ENCODE measurements at places on chromosomes 2 and 18. TPM values are rescaled to one million over a fixed set of nuclear protein-coding genes. Genes with fewer than 3 reads are reported as not detected.

GRCh38 chr2:16685340-16685715 lies 19.7 kb upstream of the CYRIA start:
- no peak overlapping the region for H3K4me3 ChIP-seq
- H3K27ac ChIP-seq: no peak overlapping the region
- no peak for DNase-seq
- no peaks in the 10 kb centered on the region for H3K4me1 ChIP-seq
- H3K36me3 ChIP-seq: no peaks in the 10 kb centered on the region
- H3K27me3 ChIP-seq: peaks cover 11% of the 10 kb centered on the region

DNA sequence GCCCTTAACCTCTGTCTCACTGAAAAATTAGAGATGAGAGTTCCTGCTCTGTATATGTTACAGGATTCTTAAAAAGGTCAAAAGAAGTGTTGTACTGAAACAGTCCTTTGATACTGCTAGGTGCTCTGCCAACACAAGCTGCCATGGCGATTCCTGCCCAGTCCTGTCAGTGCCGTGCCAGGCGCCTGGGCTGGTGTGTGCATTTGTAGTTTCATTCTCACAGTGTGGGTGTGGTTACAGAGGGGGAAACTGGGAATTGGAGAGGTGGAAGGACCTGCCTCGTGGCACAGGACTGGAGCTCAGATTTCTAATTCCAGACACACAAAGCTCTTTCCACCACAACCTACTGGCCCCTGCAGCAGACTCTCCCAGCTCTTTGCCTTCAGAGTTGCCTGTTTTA lies 122.3 kb upstream of the RAB6C start:
- no peak overlapping the region for H3K4me3 ChIP-seq
- H3K27ac ChIP-seq: no peak overlapping the region
- peaks cover 2% of the 10 kb centered on the region for H3K4me1 ChIP-seq
- DNase-seq: no peak
- H3K36me3 ChIP-seq: no peaks in the 10 kb centered on the region

DNA sequence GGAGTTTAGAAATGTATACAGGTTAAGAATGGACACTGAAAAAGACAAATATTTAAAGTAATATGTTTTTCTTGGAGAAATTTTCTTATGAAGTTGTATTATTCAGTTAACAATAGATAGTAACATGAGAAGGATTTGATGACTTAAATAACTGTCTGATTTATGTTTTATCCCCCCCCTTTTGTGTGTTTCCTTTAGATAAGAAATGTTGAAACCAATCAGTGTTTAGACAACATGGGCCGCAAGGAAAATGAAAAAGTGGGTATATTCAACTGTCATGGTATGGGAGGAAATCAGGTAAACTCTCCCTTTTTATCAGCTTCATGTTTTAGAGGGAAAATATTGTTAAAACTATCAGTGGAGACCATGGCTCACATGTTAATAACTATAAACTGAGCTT lies 289.7 kb upstream of the KCNJ3 start:
- H3K4me3 ChIP-seq: no peak overlapping the region
- no peaks in the 10 kb centered on the region for H3K27me3 ChIP-seq
- H3K36me3 ChIP-seq: no peaks in the 10 kb centered on the region
- H3K4me1 ChIP-seq: no peaks in the 10 kb centered on the region
- no peak for DNase-seq
- no peak overlapping the region for H3K27ac ChIP-seq

DNA sequence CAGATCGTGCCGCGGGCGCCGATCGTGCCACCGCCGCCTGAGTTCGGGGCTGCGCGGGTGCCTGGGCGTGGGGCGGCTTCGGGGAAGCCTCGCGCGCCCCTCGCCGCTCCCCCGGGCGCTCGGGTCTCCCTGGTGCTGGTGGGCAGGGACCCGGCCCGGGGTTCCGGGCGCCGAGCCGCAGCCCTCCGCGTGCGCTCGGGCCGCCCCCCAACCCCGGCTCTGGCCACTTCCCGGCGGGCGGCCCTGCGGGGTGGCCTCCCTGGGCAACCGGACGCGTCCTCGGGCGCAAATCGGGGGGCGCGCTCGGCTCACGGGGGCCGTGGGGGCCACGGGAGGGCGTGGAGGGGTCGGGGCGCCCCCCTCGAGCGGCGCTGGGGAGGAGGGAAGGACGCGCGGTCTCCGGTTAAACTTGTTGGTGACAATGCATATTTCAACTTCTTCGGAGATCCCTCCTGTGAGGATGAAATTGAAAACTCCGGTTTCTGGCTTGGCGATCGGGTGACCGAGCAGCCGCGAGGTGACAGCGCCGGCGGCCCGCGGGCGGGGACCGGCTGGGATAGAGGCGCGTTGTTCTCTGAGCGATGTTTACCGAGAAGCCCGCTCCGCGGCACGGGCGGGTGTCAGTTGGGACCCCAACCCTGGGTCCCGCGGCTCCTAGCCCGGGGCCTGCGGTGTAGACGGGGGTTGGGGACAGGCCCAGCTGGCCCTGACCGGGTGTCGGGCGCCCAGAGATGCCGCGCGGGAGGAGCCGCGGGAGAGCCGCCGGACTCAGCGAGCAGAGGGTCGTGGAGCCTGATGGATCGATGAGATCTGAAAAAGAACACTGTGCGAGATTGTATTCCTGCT lies 676 bp downstream of the SH3BP4 start:
- peaks cover 80% of the 10 kb centered on the region for H3K27me3 ChIP-seq
- peaks cover 1% of the 10 kb centered on the region for H3K36me3 ChIP-seq
- peak; percentile 3 for DNase-seq

- H3K4me3 ChIP-seq: no peak overlapping the region
- no peaks in the 10 kb centered on the region for H3K36me3 ChIP-seq
- H3K27ac ChIP-seq: no peak overlapping the region
These were observed 86.9 kb downstream of the VSNL1 start for GRCh38 chr2:17627434-17627833.

- H3K27ac ChIP-seq: no peak overlapping the region
- no peak for DNase-seq
- no peaks in the 10 kb centered on the region for H3K4me1 ChIP-seq
- no peaks in the 10 kb centered on the region for H3K36me3 ChIP-seq
- no peak overlapping the region for H3K4me3 ChIP-seq
These were observed 805.0 kb downstream of the CPS1 start for GRCh38 chr2:211361383-211361782.

GRCh38 chr2:60661073-60661738 lies 94.9 kb upstream of the PAPOLG start:
- H3K36me3 ChIP-seq: no peaks in the 10 kb centered on the region
- H3K4me3 ChIP-seq: no peak overlapping the region
- peaks cover 6% of the 10 kb centered on the region for H3K4me1 ChIP-seq
- DNase-seq: no peak
- H3K27ac ChIP-seq: no peak overlapping the region
- H3K27me3 ChIP-seq: peaks cover 7% of the 10 kb centered on the region

DNA sequence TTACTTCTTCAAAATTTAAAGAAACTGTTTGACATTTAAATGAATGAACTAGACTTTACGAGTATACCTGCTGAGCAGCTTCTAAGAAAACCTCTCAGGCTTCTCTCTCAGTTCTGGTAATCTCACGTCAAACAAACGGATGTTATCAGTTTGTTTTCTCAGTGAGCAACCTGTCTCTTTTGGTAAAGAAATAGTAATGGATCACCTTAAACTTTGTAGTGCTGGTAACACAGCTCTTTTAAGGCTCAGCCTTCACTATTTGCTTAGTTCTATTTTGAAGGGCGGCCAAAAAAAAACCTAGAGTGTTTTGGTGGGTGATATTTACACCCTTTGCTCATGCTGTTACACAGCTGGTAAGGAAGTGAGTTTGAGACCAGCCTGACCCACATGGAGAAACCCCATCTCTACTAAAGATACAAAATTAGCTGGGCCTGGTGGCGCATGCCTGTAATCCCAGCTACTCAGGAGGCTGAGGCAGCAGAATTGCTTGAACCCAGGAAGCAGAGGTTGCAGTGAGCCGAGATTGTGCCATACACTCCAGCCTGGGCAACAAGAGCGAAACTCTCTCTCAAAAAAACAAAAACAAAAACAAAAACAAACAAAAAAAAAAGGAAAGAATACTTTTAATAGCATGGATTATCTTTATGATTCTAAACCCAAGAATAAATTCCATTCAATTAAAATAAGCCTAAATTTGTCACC lies 15.9 kb downstream of the FN1 start:
- H3K36me3 ChIP-seq: no peaks in the 10 kb centered on the region
- H3K4me3 ChIP-seq: no peak overlapping the region
- DNase-seq: no peak
- H3K27ac ChIP-seq: no peak overlapping the region
- peaks cover 47% of the 10 kb centered on the region for H3K27me3 ChIP-seq

Gene ACTR3
- total RNA-seq: 480 TPM

Measured in activated naive CD8-positive, alpha-beta T cell treated with anti-CD3 and anti-CD28 coated beads for 36 hours (primary cell).